HFFc6 (cell line): ENCODE measurements at places on chromosomes 12 and 14.

GRCh38 chr12:111429828-111430432 is 24.2 kb downstream of the SH2B3 start:
- DNase-seq, result no peak

GRCh38 chr14:61399365-61399764 is 78.0 kb downstream of the PRKCH start:
- DNase-seq, result no peak

GRCh38 chr12:43072431-43072830 is 479.6 kb downstream of the ADAMTS20 start:
- no peak for DNase-seq

DNA sequence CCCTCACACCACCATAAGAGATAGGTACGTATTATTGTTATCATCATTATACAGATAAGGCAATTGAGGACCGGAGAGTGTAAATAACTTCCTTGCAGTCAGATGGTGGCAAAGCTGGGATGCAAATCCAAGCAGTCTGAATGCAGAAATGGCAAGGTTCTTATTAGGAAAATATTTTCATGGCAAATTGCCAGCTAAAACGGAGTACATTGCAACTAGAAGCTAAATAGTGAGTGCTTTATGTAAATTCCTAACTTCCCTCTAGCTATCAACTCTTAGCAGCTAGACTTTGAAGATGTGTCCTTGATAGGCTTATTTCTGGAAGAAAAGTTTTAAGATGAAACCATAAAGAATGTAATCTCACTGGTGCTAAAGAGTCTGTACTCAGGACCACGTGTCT is 323.9 kb upstream of the DIO2 start:
- DNase-seq, result no peak

GRCh38 chr12:9342614-9343353 is 134.6 kb upstream of the PZP start:
- DNase-seq, result no peak

DNA sequence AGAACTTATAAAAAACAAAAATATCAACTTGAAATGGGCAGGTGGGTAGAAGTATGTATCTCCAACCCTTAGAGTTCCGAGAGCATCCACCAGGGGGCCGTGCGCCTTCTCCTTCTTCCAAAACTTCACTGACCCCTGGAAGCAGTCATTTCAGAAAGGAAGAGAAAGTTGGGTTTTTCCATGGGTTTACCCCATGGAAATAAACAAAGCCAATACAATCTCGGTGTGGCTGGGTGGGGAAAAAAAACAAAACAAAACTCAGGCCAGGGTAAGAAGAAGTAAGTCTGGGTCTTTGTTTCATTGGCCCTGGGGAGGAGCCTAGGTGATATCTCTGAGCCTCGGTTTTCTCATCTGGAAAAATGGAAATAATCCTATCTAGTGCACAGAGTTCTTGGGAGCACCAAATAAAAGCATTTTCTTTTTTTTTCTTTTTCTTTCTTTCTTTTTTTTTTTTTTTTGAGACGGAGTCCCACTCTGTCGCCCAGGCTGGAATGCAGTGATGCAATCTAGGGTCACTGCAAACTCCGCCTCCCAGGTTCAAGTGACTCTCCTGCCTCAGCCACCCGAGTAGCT is 33.6 kb upstream of the HNF1A start:
- no peak for DNase-seq

GRCh38 chr12:109948368-109948767 is 47.8 kb downstream of the GIT2 start:
- no peak for DNase-seq

GRCh38 chr12:126385785-126386184 is 1320.5 kb downstream of the AACS start:
- DNase-seq, result peak; percentile 37

- DNase-seq, result no peak
Measured at GRCh38 chr12:27434673-27435565, 11.6 kb upstream of the SMCO2 start.

DNA sequence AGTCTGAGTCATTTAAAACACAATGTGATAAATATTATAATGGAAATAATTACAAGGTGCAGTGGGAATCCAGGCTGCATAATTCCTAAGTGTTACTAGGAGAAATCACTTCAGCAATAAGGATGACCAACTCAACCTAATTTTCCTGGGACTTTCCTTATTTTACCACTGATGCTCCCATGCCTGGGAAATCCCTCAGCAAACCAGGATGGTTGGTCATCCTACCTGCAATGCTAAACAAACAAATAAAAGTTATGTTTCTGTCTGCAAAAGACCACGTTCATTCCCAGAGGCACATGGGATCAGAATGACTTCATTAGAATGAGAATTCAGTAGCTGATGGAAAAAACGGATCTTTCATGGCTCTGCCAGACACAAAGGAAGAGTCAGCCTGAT is 130.8 kb upstream of the RAP1B start:
- no peak for DNase-seq

GRCh38 chr14:90290337-90291011 is 34.1 kb downstream of the PSMC1 start:
- DNase-seq, result no peak

DNA sequence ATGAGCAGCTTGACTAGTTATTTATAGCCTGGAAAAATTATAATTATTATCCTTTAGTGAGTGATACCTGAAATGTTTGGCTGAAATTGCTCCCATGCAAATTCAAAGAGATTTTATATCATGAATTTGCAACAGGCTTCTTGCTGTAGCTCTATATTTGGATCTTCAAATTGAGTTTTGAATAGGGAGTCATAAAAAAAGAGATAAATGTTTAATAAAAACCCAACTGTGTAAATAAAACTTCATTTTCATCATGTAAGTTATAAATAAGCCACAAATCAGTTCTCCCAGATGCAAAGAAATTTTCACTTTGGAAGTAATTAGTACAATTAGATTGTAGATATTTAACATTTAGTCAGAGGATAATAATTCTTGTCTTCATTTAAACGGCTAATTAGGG is at the start of gene TAS2R8:
TAS2R8 (minus strand) TSS at position 101 of the 400 bp plus-strand sequence. CDS start 306 bp downstream, outside the sequence.
- no peak for DNase-seq

- no peak for DNase-seq
Measured at GRCh38 chr12:6631549-6631961, 4.2 kb downstream of the LPAR5 start.

DNA sequence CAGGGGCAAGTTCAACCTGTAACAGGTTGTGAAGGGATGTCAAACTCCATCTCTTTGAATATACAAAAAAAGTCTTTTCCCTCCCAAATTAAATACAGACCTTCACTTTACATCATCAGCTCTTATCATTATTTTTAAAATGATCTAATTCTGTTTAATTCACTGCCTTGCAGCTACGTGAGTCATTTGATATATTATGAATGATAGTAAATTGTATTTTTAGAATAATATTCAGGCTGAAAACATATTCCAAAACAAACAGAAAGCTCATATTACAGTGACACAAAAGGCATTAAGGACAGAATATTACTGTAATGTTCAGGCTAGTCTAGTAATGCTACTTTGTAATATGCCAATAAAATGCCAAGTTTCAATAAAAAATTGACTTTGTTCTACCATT is 53.3 kb downstream of the BCAT1 start:
- DNase-seq, result no peak

DNA sequence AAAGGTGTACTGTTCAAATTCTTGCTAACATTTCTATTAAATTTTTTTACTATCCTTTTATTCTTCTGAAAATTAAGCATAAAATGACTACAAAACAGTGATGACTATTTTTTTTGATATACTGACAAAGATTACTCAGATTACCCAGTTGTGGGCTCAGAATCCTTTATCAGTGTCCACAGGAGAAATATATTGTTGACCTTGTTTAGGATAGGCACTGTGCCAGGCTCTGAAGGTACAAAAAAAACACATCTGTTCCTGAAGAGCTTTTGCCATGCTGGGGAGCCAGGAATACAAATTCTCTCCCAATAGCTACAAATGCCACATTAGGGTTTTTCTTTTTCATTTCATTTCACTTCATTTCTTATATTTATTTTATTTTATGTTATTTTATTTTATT is 26.9 kb upstream of the GCH1 start:
- DNase-seq, result no peak

GRCh38 chr14:92502541-92503286 is 10.9 kb upstream of the RIN3 start:
- no peak for DNase-seq

- no peak for DNase-seq
Measured at GRCh38 chr14:101126731-101127130, 223.2 kb upstream of the RTL1 start.

DNA sequence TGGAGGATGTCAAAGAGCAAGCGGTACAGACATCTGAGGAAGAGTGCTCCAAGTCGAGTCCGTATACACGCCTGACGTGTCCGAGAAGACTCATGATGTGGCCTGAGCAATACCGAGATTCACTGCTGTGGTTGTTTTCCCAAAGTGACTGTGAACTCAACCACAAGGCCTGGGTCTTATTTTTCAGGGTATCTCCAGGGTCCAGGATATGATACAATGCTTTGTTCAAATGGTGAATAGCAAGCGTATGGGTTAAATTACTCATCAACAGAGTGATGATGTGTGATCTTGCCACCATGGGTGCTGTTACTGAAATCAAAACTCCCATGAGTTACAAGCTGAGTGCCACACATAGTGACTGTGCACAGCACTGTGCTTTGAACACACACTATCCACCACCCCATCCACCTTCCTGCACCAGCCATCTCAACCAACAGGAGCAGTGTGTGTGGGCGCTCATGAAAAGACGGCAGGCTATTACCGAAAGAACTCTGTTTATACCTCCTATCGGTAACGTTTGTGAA is 109.6 kb downstream of the BCAT1 start:
- DNase-seq, result peak; percentile 8

GRCh38 chr14:98101323-98101722 is 1170.7 kb downstream of the BCL11B start:
- no peak for DNase-seq

DNA sequence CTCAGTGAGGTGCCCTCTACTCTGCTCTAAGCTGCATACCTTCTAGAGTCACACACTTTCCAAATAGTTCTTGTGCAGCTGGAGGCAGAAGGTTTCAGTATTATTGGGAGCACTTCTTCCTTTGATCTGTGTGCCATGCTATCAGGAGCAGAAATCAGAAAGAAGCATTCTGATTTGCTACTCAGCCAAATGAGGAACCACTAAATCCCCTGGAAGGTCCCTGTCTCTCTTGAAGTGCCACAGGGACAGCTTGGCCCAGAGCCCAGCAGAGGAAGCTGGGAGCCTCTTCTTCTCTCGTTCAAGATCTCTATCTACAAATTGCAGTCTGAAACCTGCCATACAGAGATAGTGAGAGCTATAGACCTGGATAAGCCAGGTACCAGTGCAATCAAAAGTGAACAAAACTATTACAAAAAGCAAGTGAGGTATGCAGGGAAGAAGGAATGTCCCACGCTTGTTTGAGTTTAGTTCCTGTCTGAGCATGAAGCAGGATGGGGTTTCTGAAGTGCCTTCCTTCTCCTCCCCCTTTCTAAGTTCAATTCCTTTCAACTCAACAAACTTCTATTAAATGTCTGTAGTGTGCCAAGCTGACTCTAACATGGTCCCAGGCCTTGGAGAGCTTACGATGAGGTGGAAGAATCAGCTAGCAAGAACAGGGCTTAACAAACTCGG is 100.9 kb upstream of the PARP11 start:
- DNase-seq, result no peak

- no peak for DNase-seq
Measured at GRCh38 chr14:56902385-56902784, 92.1 kb upstream of the OTX2 start.

DNA sequence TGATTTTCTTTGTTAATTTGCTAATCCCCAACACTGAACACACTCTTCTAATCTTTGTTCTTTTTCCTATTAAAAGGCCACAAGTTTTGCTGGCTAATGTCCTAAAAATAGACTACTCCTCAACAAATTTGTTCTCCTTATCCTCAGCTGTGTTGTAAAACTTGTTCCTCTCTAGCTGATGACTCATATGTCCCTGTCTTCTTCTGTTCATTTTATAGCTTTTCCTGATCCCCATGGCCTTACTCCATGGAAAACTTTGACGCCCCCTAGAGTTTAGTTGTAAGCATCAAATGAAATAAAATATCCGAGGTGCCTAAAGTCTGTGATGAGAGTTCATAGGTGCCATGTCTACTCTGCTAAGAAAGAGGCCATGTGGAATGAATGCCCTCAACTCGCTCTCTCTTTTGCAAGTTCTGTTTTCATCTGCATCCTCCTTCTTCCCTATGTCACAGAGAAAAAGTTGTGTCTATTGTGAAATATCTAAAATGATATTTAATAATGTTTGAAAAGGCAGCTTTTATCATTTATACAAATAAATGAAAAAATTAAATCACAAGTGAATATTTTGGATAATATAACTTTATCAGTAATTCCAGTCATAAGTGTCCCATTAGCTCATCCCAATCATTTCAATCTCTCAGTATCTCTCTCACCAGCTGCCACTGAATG is 237.9 kb downstream of the IPO8 start:
- DNase-seq, result peak; percentile 52

DNA sequence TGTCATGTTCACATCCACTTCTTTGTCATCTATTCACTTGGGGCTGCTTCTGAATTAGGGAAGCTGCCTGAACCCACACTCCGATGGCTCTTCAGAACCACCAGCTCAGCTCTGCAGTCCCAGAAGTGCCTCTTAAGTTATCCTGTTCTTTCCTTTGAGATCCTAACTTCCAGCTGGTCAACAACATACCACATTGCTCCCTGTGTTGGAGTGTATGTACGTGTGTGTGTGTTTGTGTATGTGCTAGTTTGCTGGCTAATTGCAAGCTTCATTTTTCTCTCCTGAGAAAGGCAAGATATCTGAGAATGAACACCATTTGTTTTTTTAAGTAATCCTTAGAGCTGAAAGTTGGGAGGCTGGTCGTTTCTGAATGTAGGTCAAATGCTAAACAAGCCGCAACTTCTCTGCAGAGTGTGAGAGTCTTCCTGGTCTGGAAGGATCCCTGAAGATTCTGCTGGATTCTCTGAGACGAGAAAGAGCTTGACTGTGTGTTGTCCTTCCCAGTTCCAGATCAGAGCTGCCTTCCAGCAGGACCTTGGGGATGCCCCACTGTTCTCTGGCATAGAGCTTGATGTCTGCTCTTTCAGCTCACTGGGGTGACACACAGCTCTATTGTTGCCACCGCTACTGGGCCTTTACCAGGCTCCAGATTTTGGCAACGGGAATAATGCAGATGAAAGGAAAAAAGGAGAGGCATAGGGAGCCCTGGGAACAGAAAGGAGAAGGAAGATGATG is 839 bp downstream of the GSG1 start:
- DNase-seq, result peak; percentile 39

DNA sequence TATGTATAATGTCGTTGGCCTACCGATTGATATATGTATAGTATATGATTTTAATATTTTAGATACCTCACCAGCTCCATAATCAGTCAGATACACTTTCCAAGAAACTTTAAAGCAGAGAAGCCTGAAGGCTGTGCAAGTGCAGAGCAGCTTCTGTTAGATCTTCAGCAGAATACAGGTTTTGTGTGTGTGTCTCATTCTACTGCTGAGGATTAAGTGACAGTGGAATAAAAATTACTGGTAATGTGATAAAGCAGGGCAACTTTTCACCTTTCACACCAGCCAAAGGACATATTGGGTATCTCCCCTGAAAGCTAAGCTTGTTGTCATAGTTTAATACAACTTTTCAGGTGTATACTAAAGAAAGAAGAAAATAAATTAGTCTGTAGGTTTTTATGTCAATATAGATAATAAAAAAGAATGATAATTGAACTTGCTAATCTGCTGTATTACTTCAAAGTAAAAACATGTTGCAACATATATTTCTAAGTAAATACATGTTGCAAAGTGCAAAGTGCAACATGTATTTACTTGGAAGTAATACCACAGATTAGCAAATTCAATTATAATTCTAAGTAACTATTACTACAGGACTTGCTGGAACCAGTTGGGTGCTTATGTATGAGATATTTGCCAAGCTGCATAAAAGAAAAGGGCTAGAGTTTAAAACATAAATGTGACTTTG is 128.3 kb downstream of the SLC16A7 start:
- no peak for DNase-seq
